ENCODE measurements at places on chromosomes 12 and 14. TPM values are rescaled to one million over a fixed set of nuclear protein-coding genes. Genes with fewer than 3 reads are reported as not detected.

DNA sequence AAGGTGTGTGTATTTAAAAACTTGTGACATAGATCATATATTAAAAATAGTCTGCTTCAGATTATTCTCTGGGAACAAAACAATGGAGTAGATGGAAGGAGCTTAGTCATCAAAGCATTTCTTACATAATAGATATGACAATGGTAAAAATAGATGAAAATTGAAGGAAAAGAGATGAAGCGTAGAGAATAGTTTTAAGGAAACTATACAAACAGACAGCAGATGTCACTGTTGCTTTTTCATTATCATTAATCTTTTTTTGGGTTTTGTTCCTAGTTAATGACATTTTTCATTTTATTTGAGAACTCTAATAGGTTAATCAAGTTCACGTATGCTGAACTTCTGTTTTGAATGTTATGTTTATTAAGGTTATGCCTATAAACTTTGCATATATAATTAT is 149.2 kb upstream of the FBXO33 start:
- no peak for DNase-seq

DNA sequence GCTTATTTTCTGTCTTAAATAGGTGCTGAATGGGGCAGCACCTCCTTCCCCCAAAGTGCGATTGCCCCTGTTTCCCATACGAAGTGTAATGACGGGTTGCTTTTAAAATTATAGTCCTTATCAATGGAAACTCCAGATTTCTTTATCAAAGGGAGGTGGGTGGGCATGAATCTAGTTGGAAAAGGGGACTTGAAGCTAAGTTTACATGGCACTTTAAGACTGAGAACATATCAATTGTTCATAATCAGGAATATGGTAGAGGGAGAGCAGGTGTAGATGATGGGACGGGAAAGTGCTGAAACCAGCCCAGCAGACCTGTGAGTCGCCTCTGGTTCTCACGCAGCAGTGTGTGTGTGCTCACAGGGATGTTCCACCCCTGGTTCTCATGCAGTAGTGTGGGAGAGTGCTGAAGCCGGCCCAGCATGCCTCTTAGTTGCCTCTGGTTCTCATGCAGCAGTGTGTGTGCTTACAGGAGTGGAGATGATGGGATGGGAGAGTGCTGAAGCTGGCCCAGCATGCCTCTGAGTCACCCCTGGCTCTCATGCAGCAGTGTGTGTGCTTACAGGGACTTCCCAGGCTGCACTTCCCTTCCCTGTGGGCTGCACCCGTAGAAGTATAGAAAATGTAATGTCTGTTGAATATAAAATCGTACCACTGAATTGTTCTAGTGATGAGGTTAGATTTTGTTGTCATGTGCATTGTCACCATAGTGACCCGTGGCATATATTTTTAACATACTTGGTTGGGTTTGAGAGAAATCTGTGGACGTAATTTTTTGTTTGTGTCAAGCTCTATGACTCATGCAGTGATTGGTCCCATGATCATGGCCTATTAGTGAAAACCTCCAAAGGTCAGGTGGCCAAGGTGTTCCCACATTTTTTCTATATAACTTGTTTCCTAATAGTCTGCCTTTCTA is 51.6 kb downstream of the GPATCH2L start:
- peak; percentile 41 for DNase-seq

Gene ZDHHC22
- not detected for total RNA-seq

GRCh38 chr12:23813206-23813605 is 136.3 kb downstream of the SOX5 start:
- DNase-seq = no peak

DNA sequence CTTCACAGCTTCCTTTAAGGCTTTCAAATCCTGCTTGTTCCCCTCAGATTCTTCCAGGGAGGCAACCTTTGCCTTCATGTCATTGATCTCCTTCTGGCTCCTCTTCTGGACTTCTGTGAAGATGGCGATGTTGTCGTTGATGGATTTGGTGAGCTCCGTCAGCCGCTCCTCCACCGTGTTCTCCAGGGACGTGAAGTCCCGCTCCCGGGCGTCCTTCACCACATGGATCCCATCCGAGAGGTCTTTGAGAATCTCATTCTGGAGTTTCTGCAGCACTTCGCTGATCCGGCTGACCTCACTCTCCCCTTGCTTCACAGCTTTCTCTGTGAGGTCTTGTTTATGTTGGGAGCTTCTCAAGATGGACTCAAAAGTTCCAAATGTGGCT is 7.9 kb downstream of the CKAP4 start:
- no peak for DNase-seq

Gene PRKD1
- 3.2 TPM for total RNA-seq

GRCh38 chr12:19830446-19830845 is 391.2 kb downstream of the AEBP2 start:
- no peak for DNase-seq

Gene TIMELESS
- 3.2 TPM for total RNA-seq

DNA sequence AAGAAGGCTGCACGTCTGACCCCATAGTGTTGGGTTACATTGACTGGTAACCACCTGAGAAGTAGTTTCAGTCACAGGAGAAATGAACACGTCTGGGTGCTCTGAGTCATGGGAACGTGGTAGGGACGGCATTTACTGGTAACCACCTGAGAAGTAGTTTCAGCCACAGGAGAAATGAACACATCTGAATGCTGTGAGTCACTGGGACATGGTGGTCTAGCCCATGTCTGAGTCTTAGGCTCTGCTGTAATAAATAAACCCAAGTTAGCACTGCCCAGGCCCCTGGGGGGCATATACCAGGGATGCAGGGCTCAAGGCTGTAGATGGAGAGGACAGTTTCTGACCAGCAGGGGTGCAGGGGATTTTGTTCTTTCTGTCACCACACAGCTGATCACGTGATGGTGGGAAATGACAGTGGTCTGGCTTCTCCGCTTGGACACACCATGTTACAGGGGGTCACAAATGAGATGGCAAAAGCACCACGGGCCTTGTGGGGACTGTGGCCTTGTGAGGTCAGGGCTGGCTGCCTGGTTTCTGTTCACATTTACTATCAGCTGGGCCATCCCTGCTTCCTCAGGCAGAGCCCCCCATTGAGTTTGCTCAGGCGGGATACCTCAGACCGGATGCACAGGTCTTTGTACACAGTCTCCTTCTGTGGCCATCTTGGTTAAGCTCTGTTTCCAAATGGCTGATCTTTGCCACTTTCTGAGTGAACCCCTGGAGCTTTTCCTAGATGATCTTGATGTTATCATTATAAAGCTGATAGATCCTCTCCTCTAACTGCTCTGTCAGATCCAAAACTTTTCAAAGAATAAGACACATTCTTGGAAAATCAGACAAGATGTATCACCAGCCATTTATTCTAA is 9.8 kb upstream of the C12orf42 start:
- DNase-seq = no peak

Gene PROX2
- not detected for total RNA-seq

DNA sequence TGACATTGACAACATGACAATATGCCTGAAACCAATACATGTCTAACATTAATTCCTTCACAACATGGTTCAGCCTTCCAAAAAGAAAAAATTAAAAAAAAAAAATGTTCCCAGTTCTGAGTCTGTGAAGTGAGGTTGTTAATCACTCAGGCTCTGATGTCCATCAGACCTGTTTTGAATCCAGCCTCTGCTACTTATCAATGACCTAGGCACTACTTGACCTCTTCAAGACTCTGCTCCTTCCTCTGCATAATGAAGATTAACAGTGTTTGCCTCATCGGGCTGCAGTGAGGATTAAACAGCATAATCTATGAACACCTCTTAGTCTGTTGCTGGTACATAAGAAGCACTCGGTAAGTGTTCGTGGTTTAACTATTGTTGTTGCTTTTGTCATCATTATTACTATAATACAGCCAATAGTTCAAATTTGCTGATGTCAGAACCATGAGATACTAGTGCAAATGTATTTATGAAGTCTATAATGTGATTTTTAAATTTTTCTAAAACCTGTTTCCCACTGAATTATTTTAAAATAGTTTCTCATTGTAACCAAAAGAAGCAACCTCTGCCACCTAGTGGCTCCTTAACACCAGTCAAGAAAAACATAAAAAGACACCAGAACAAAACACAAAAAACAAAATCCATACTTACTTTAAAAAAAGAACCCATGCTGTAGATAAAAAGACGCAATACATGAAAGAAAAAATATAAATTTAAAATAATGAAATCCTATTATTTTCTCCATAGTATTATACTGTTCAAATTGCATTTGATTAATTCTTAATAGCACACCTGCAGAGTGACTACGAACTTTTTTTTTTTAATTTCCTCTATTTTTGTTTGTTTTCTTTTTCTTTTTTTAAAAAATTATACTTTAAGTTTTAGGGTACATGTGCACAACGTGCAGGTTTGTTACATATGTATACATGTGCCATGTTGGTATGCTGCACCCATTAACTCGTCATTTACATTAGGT is 20.3 kb upstream of the TMX1 start:
- DNase-seq = no peak

- DNase-seq = peak; percentile 86
Observed at GRCh38 chr12:111409780-111410430, 4.2 kb downstream of the SH2B3 start.

- DNase-seq = no peak
Observed at GRCh38 chr12:117032593-117033381, 66.4 kb downstream of the TESC start.

DNA sequence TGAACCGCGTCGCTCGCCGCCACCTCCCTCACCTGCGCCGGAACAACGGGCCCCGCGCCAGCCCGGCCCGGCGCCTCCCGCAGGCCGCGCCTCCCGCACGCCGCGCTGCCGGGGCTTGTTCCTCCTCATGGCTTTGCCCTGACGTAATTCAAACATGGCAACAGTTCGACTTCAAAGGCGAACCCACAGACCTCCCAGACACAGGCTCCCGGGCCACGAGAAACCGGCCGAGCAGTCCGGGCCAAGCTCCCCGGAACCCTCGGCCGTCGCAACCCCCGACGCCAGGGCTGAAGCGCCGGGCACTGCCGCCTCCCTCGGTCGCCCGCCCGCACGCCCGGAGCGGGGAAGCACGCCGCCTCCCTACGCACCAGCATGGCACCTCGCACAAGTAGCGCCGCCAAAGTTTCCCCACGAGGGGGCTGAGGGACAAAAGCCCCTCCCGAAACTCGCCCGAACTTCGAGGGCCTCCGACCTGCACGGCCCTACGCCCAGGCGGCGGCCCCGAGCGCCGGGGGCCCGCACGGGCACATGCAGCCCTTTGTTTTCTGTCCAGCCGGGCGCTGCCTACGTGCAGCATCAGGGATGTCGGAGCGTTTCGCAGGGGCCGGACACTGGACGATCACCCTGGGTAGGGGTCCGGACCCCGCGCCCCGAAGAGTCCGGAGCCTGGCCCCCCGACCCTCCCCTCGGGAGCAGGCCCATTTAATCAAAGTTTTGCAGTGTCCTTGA is 1.7 kb downstream of the SINHCAF start:
- DNase-seq = peak; percentile 86

GRCh38 chr12:51589060-51589459 is 2.0 kb upstream of the SCN8A start:
- DNase-seq = no peak

Gene NUAK1
- 42.1 TPM for total RNA-seq

GRCh38 chr14:59619061-59619460 is 42.4 kb upstream of the CCDC175 start:
- DNase-seq = no peak
